ENCODE measurements at places on chromosomes 7 and 10. TPM values are rescaled to one million over a fixed set of nuclear protein-coding genes. Genes with fewer than 3 reads are reported as not detected.

- DNase-seq = no peak
These were observed 44.4 kb downstream of the GRM8 start for GRCh38 chr7:127208351-127208750.

DNA sequence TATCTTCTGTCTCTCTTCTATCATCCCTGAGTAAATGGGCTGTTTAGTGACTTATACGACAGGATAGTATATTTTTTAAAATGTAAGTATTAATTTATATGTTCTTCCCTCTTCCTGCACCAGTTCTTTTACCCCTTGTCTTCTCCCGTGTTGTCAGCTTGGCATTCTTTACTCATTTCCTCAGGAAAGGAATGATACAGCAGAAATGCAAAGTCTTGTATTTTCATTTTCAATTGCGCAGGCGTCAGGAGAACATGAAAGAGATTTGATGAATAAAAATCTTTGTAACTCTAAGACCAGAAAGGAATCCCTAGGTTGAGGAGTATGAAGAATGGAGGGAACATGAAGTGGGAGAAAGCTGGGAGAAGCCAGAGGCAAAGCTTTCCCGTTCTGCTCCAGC lies 18.8 kb upstream of the VPS41 start:
- no peak for DNase-seq

- no peak for DNase-seq
These were observed 345.9 kb upstream of the SMIM30 start for GRCh38 chr7:113464096-113464855.

- no peak for DNase-seq
These were observed 211.7 kb downstream of the DKK1 start for GRCh38 chr10:52525761-52526160.

DNA sequence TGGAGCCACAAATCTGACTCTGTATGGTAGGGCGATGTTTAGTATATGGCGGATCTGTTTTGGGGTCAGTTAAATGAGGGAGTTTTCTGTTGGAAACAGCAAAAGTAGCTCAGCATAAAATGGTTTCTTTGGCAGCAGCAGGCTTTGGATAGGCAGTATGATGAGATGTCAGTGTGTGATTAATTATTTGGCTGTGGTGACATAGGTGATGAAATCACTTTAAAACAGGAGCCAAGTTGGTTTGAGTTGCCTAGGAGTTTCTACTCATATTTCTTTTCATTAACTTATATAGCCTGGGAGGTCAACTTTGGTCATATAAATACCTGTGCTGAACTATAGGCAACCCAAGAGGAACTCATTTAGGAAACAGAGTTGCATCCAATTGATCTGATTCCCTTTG lies 291.2 kb downstream of the LRMDA start:
- no peak for DNase-seq

Gene FFAR4
- 0.01 TPM for polyA plus RNA-seq

Gene AUTS2
- polyA plus RNA-seq = 12.2 TPM

Gene MAT1A
- not detected for polyA plus RNA-seq

Gene ADAM22
- polyA plus RNA-seq = 0.09 TPM

Gene TRIM50
- 0.17 TPM for polyA plus RNA-seq

Gene HOXA2
- polyA plus RNA-seq = 0.23 TPM

Gene GFRA1
- 5.0 TPM for polyA plus RNA-seq

Data from psoas muscle (tissue), 8 donors.